Stimulated activated CD4-positive, alpha-beta T cell treated with anti-CD3 and anti-CD28 coated beads, TNF-alpha, amount 100 ng/mL, for 24 hours (primary cell): ENCODE measurements at places on chromosomes 16 and 17.

- DNase-seq, result no peak
Observed at GRCh38 chr17:62937606-62938005, 28.4 kb upstream of the TANC2 start.

- no peak for DNase-seq
Observed at GRCh38 chr17:32488177-32488542, 1.4 kb downstream of the CDK5R1 start.

GRCh38 chr17:61405686-61406536 is 6.3 kb downstream of the TBX2 start:
- no peak for DNase-seq

DNA sequence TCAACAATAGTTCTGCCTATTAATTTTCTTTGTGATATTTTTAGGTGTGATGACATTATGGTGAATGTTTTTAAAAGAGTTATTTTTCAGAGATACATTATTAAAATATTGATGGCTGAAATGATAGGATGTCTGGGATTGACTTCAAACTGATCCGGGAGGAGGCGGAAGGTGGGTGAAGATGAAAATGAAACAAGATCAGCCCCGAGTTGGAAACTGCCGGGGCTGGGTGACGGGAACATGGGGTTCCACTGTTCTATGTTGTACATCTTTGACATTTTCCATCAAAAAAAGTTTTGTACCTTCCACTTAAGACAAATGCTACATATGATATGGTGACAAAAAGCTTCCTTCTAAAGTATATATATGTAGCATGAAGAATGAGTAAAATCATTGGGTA is 336.9 kb downstream of the XYLT1 start:
- DNase-seq, result no peak

GRCh38 chr17:31697838-31698237 is 161.2 kb downstream of the COPRS start:
- DNase-seq, result no peak

DNA sequence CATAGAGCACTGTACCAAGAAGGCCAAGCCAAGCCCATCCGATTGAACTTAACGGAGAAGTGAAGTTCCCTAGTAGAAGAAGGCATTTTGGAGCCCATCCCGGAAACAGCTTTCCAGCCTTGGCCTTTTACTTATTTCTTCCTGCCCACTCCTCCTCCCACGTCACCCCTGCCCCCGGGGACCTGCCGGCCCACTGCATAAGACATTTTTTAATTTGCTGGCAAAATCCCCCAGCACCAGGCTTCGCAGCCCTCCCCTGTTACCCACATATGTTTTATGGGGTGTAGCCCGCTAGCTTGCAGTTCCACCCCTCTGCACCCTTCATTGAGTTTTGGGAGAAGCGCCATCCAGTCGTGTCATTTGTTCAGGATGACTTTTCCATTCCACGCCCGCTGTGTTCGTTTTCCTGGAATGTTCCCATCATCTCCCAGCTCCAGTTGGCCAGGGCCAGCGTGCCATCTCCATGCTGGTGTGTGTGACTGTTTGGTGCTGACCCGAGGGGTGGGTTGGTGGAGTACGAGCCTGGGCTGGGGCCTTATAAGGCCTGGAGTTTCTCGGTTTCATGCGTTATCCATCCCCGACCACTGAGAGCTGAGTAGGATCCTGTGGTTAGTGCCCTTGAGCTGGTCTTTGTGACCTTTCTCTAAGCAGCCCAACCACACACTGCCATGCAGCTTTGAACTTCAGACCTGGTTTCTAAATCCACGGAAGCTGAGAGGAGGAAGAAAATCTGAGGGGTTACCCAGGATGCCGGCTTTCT is 20.0 kb upstream of the TBX2 start:
- DNase-seq, result no peak

DNA sequence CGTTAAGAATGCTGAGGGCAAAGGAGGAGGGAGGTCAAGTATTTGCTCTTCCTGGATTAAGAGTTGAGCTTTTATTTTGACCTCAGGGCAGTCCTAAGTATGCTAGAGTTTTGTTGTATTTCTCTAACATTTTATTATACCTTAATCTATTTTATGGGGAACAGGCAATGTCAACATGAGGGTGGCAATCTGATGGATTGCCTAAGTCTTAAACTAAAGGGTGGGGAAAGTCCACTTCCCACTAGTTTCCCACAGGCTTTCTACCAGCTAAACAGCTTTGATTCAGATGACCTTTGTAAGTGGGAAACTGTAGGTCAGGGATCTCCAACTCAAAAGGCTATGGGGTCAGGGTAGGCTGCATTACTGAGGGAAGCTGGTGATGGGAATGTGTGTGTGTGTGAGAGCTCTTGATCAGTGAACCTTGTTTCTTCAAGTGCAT is 24.9 kb downstream of the HSD17B2 start:
- DNase-seq, result no peak

DNA sequence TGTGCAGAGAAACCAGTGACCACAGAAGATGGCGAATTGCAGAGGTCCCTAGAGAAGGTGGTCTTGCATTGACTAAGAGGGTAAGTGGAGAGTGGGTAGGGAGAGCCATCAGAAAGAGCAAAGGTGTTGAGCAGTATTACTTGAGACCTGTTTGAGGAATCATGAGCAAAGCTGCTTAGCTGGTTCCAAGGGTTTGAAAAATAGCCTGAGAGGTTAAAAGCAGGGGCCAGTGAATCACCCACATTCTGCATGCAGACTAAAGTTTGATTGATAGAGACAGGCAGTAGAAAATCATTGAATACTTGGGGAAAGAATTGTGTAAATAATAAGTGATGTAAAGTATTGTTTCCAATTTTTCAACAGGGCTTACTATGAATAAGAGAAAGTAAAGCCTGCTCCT is 34.0 kb upstream of the KCNJ16 start:
- DNase-seq, result no peak
